Liver (tissue), 10 donors: ENCODE measurements at places on chromosomes 3 and 15.

DNA sequence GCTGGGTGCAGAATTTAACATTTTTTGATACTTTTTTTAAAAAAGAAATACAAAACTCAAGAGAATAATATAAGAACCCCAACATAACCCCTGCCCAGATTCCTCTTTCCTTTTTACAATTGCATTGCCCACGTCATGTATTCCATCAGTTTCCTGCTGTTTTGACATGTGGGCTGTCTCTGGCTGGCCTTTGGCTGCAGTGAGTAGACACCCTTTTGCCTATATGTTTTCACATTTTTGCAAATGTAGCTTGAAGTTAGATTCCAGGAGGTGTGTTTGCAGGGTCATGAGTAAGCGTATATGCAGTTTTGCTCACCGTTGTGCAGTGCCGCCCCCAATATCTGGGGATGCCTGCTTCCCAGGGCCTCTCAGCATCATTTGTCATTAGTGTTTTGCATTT, 28.0 kb upstream of the ATP10A start:
- no peaks in the 10 kb centered on the region for H3K36me3 ChIP-seq
- H3K27me3 ChIP-seq, result peaks cover 4% of the 10 kb centered on the region
- no peaks in the 10 kb centered on the region for H3K4me1 ChIP-seq
- H3K27ac ChIP-seq, result no peak overlapping the region

DNA sequence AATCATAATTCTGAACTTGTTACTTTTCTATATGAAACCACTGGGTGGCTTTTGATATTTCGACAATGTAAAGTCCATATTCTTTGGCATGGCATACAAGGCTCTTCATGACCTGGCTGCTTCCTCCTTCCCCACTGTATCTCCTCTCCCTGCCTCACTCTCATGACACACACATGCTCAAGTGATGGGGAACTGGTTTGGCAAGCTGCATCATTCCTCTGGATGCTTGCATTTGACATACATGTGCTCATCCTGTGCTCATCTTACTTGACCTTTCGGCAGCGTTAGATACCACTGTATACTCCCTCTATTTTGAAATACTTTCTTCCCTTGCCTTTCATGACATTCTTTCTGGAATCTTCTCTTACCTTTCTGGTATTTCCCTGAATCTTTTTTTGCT, 51.8 kb upstream of the ZDHHC23 start:
- no peak overlapping the region for H3K27ac ChIP-seq
- H3K4me1 ChIP-seq, result peaks cover 4% of the 10 kb centered on the region
- no peak overlapping the region for H3K4me3 ChIP-seq
- H3K36me3 ChIP-seq, result no peaks in the 10 kb centered on the region

GRCh38 chr3:47916201-47916600, 100.0 kb downstream of the MAP4 start:
- no peaks in the 10 kb centered on the region for H3K27me3 ChIP-seq
- H3K36me3 ChIP-seq, result peaks cover 18% of the 10 kb centered on the region
- no peak overlapping the region for H3K27ac ChIP-seq
- DNase-seq, result no peak

DNA sequence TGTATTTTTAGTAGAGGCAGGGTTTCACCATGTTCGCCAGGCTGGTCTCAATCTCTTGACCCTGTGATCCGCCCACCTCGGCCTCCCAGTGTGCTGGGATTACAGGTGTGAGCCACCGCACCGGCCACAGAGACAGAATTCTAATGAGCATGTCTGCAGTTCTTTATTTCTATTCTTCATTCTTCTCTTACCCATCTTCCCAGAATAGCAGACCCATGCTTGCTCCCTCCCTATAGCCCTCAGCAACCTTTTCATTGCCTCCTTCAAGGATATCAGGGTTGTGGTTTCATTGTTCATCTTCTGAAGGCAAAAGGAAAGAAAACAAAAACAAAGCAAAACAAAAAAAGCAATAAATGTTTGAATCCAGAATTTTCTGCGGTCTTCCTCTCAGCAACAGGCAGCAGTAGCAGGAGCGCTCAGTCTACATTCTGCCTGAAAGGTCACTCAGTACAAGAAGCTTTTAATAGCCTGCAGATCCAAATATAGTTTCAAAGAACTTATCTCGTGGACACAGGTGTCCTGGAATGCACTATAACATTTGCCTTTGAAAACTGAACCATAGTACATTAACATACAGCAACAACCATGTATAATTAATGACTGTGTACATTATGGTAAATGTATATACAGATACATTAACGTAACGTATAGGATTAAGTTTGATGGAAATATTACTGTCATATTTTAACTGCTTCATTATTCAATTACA, at the start of gene SMCO1:
Gene SMCO1 (minus strand): TSS at position 434 of the 709 bp plus-strand sequence. CDS start 137 bp downstream, at position 297.
- H3K36me3 ChIP-seq, result no peaks in the 10 kb centered on the region
- no peaks in the 10 kb centered on the region for H3K4me1 ChIP-seq
- DNase-seq, result no peak
- H3K27me3 ChIP-seq, result no peaks in the 10 kb centered on the region
- no peak within 1 kb of the TSS for H3K27ac ChIP-seq
- H3K4me3 ChIP-seq, result no peak within 1 kb of the TSS

- no peak for DNase-seq
- H3K36me3 ChIP-seq, result peaks cover 2% of the 10 kb centered on the region
- no peaks in the 10 kb centered on the region for H3K27me3 ChIP-seq
- H3K4me3 ChIP-seq, result no peak overlapping the region
- peaks cover 11% of the 10 kb centered on the region for H3K4me1 ChIP-seq
Measured at GRCh38 chr3:128806588-128806987, 72.8 kb upstream of the ACAD9 start.

DNA sequence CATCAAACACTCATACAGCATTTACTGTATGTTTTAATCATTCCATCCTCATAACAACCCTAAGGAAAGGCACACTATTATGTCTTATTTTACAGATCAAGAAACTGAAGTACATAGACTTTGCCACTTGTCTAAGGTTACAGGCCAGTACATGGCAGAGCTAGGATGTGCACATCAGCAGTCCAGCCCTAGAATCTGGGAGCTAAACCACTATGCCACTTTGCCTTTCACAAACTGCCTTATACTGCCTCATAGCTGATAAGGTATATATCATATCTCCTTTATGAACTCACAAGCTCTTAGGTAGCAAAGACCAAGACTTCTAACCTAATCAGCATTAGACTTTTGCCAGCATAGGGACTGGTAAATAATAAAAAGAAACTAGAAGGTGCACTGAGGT, 49.1 kb downstream of the MYO9A start:
- no peaks in the 10 kb centered on the region for H3K4me1 ChIP-seq
- no peaks in the 10 kb centered on the region for H3K27me3 ChIP-seq
- H3K36me3 ChIP-seq, result no peaks in the 10 kb centered on the region
- no peak overlapping the region for H3K4me3 ChIP-seq
- DNase-seq, result no peak

DNA sequence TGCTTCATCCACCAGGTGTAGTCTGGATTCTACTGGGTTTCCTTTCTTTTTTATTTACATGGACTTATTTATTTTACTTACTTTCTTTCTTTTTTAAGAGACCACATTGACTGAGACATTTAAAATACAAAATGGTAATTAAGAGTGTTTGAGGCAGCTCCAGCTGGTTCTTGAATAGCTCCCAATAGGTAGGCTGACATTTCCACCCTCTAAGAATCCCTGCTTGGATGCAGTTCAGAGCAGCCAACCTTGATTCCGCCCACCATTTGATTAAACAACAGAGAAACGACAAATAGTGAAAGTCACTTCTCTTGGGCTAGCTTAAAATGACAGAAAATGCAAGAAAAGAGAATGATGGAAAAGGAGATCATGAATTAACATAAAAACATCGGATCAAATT, 270.5 kb downstream of the TUSC7 start:
- H3K4me3 ChIP-seq, result no peak overlapping the region
- H3K36me3 ChIP-seq, result no peaks in the 10 kb centered on the region
- no peak for DNase-seq
- no peak overlapping the region for H3K27ac ChIP-seq
- H3K4me1 ChIP-seq, result no peaks in the 10 kb centered on the region
- H3K27me3 ChIP-seq, result no peaks in the 10 kb centered on the region

DNA sequence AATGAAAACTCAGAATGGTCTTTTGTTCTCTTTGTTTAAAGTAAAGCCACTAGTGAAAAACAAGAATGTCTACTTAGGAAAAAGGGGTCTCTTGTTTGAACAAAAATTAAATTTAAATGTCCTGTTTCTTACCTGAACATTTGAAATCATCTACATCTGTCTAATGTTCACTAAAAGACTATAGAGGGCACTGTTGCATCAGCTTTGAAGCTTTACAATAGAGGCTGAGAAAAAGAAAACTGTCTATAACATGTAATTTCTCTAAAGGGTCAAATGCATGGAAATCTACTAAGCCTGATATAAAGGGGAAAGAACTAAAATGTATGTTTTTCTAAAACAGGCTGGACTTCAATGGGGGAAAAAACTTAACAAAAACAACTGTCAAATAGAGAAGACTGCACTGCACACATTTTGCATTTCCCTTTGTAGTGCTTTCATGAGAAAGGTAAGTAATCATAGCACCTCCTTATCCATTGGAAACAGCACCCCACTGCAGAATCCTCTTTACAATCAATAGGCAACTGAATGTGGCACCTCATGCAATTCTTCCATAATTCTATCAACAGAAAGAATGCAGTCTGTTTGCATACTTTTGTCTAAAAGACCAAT, 26.3 kb downstream of the DPH6 start:
- no peak overlapping the region for H3K4me3 ChIP-seq
- no peak overlapping the region for H3K27ac ChIP-seq
- no peak for DNase-seq
- H3K36me3 ChIP-seq, result no peaks in the 10 kb centered on the region
- H3K4me1 ChIP-seq, result no peaks in the 10 kb centered on the region

DNA sequence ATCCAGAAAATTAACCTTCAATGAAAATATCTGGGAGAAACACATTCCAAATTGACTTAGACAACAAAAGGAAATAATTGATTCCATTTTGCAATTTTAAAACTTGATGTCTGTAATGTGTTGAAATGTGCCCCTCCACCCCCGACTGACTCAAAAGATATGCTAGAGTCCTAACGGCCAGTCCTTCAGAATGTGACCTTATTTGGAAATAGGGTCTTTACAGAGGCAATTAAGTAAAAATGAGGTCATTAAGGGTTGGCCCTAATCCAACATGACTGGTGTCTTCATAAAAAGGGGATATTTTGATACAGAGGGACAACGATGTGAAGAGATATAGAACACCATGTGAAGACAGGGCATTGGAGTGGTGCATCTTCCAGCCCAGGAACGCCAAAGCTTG, 153.9 kb downstream of the PDZRN3 start:
- H3K36me3 ChIP-seq, result no peaks in the 10 kb centered on the region
- DNase-seq, result no peak
- no peak overlapping the region for H3K27ac ChIP-seq
- no peaks in the 10 kb centered on the region for H3K4me1 ChIP-seq

- H3K4me3 ChIP-seq, result no peak overlapping the region
- H3K27ac ChIP-seq, result no peak overlapping the region
- DNase-seq, result no peak
- H3K27me3 ChIP-seq, result no peaks in the 10 kb centered on the region
- H3K4me1 ChIP-seq, result no peaks in the 10 kb centered on the region
Measured at GRCh38 chr3:161744366-161744765, 247.8 kb downstream of the OTOL1 start.

- H3K36me3 ChIP-seq, result no peaks in the 10 kb centered on the region
- H3K27me3 ChIP-seq, result no peaks in the 10 kb centered on the region
- no peak for DNase-seq
- peaks cover 18% of the 10 kb centered on the region for H3K4me1 ChIP-seq
- peak overlapping the region; percentile 28 for H3K27ac ChIP-seq
Measured at GRCh38 chr3:172107403-172107802, 68.0 kb downstream of the FNDC3B start.

DNA sequence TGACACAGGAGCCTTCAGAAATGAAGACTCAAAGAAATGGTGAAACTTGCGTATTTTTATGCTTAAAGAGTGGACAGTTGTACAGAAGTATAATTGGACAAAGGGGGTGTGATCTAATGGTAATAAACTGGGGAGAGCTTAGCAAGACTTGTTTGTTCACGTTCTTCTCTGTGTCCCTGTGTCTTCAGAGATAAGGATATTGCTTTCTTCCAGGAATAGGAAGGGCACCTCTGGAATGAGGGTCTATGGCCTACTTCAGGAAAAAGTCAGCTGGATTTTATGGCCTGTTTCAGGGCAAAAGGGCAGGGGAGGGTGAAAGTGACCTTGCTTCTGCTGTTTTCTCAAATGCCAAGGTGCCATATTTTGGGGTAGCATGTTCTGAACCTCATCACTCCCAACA, 4.5 kb upstream of the TOPAZ1 start:
- no peaks in the 10 kb centered on the region for H3K36me3 ChIP-seq
- no peak overlapping the region for H3K4me3 ChIP-seq
- no peak overlapping the region for H3K27ac ChIP-seq

GRCh38 chr3:4656059-4656458, 162.9 kb downstream of the ITPR1 start:
- H3K36me3 ChIP-seq, result peaks cover 5% of the 10 kb centered on the region
- peaks cover 3% of the 10 kb centered on the region for H3K4me1 ChIP-seq
- no peaks in the 10 kb centered on the region for H3K27me3 ChIP-seq

- no peaks in the 10 kb centered on the region for H3K4me1 ChIP-seq
- no peak overlapping the region for H3K4me3 ChIP-seq
- H3K27me3 ChIP-seq, result no peaks in the 10 kb centered on the region
- no peak for DNase-seq
- no peak overlapping the region for H3K27ac ChIP-seq
Measured at GRCh38 chr3:188649521-188649920, 495.6 kb downstream of the LPP start.

DNA sequence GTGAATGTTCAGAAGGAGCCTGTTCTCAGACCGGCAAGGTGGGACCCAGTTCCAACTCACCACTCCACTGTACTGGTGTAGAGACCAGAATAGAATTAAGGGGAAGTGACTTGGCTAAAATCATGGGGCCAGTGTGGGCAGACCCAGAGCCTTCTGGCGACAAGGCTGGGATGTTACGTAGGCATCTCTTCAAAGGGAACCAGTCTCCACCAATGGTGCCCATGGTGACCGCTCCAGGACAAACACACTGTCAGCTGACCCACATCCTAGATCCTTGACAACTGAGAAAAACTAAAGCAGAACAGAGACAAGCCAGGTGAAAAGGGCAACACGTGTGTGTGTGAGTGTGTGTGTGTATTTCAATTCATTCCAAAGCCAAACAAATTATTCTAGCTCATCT, 321.7 kb upstream of the FRG2C start:
- H3K36me3 ChIP-seq, result no peaks in the 10 kb centered on the region
- H3K4me3 ChIP-seq, result no peak overlapping the region
- no peaks in the 10 kb centered on the region for H3K4me1 ChIP-seq
- H3K27ac ChIP-seq, result no peak overlapping the region
- no peaks in the 10 kb centered on the region for H3K27me3 ChIP-seq

DNA sequence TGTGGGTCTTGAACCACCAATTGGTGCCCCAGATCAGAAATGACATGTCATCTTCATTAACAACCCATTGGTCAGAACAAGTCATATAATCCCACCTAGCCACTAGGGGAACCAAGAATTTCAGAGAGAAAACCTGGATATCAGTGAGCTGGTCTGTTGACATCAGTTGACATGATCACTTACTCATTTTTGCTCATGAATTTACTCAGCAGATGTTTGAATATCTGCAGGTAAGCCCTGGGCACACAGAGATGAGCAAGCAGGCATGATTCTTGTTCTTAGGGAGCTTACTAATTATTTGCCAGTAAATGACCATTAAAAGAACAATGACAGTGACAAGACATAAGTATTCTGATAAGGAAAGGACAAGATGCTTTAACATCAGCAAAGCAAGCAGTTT, 64.3 kb upstream of the PLCL2 start:
- H3K36me3 ChIP-seq, result no peaks in the 10 kb centered on the region
- no peak overlapping the region for H3K4me3 ChIP-seq
- no peak for DNase-seq
- no peak overlapping the region for H3K27ac ChIP-seq
